Thoracic aorta (tissue), 2 donors: ENCODE measurements at places on chromosomes 1 and 21. TPM values are rescaled to one million over a fixed set of nuclear protein-coding genes. Genes with fewer than 3 reads are reported as not detected.

The SNAPIN gene
- total RNA-seq, result 41.6 TPM

The SCMH1 gene
- 65.9 TPM for total RNA-seq

The CCSAP gene
- total RNA-seq, result 3.8 TPM

DNA sequence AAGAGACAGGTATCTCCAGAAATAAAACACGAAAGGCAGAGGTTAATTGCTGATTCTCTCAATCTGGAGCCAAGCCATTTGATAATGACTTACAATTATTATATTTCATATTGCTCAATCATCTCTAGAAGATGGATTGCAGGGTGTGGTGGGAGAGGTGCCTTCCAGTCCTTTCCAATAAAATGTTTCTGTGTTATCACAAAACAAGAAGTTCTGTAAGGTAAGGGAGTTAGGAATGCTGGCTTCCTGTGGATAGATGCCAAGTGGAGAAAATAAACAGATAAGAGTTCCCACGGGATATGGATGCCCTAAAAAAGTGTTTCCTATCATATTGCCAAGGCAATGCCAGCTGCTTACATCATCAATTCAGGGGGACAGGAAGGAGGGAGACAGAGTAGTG lies 7.2 kb upstream of the CCN1 start:
- DNase-seq, result no peak

DNA sequence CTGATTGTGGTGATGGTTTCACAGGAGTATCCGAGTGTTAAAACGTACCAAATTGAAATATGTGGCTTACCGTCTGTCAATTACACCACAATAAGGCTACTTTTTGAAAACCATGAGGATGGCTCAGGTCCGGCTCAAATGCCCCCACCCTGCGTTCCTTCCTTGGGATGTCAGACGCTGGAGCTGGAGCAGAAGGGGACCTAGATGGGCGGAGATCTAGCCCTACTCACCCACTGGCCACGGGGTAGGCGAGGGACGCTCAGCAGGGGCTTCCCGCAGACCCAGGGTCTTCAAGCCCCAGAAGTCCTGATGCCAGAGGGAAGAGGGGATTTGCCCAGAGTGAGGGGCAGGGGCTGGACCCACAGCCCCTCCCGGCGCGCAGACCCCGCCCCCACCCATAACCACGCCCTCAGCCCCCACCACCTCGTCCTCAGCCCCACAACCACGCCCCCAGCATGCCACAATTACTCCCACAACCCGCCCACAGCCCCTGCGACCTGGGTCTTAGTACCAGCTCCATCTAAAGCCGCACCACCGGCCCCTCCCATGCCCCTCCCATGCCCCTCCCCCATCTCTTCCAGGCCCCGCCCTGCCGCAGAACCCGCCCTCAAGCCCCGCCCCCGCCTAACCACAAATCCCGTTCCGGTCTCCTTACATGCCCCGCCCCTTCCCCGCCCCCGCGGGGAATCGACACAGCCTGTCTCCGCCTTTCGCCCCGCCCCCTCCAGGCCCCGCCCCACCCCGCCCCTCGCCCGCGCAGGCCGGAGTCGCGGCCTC lies at the start of gene LRRC3:
LRRC3 (plus strand) TSS at position 764 of the 777 bp plus-strand sequence. CDS start 1,135 bp downstream, outside the sequence.
- DNase-seq, result peak; percentile 45

DNA sequence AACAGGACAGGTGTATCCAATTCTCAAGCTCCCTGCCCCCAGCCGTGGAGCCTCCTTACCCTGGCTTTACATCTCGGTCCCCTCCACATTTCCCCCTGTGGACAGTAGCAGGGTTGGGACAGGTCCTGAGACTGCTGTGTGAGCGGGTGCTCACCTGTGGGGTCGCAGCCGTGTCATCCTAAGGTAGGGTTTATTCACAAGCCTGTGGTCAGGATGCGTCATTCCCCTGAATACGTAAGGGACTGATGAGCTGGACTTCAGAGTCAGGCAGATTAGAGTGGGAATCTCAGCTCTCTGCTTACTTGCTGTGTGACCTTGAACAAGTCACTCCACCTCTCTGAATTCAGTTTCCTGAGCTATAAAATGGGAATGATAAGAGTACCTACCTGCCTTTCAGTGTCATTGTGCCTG lies 17.7 kb downstream of the ZNF362 start:
- no peak for DNase-seq

- no peak for DNase-seq
Measured at GRCh38 chr1:225980005-225980836, 18.9 kb downstream of the SDE2 start.

GRCh38 chr1:30950053-30950452 lies 41.5 kb upstream of the SDC3 start:
- no peak for DNase-seq

DNA sequence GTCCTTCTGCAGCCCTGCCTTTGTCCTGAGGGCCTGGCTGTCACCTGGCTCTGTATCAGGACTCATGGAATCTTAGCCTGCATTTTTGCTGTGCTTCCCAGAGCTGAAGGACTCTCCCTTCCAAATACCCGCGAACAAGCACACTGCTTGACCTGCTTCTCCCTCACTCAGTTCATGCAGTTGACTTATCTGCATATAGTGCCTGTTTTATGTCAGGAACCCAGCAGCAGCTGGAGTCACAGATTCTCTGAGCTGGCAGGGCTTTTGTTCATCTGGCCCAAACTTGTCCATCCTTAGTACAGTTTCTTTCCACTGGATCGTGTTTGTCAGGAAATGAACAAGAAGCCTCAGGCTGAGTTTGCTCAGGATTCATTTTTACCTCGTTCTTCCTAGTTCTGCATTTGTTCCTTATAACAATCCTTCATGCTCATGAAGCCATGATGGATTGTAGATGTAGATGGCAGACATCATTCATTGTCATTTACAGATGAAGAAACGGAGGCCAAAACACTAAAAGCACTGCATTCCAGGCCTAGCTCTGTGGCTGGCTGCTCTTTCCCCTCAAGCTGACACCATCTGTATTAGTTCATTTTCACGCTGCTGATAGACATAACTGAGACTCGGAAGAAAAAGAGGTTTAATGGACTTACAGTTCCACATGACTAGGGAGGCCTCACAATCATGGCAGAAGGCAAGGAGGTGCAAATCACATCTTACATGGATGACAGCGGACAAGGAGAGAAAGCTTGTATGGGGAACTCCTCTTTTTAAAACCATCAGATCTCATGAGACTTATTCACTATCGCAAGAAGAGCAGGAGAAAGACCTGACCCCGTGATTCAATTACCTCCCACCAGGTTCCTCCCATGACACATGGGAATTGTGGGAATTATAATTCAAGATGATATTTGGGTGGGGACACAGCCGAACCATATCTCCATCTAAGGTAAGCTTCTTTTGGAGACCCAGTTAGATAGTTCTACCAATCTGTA lies 150.9 kb downstream of the HIVEP3 start:
- no peak for DNase-seq

DNA sequence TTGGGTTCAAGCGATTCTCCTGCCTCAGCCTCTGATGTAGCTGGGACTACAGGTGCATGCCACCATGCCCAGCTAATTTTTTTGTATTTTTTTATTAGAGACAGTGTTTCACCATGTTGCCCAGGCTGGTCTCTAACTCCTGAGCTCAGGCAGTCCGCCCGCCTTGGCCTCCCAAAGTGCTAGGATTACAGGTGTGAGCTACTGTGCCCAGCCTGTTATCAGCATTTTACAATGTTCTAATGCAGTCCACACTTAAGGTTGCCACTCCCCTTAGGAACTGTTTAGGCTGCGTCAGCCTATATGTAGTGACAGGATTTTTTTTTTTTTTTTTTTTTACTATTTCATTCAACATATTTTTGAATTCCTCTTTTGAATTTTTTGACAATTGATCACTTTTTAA lies 30.2 kb downstream of the AGPAT3 start:
- DNase-seq, result no peak
